ENCODE measurements at places on chromosomes 7 and 10.
A peak's percentile ranks its signal among the peaks of the same experiment; 100 is the strongest.

DNA sequence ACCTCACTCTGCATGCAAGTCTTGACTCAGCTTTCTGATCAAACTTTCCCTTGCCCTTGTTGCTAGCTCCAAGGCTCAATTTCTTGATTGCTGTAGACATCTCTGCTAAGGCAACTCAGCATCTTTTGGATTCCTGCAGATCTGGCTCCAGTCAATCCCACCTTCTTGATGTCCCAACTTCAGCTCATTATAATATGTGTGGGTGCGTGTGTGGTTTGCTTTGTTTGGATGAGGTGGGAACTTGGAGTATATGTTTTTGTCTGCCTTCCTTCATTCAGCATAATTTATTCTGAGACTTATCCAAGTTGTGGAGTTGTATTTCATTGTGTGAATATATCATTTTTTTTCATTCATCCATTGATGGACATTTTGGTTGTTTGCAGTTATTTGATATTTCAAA is 364.8 kb upstream of the IGFBP3 start:
- no peak for DNase-seq

DNA sequence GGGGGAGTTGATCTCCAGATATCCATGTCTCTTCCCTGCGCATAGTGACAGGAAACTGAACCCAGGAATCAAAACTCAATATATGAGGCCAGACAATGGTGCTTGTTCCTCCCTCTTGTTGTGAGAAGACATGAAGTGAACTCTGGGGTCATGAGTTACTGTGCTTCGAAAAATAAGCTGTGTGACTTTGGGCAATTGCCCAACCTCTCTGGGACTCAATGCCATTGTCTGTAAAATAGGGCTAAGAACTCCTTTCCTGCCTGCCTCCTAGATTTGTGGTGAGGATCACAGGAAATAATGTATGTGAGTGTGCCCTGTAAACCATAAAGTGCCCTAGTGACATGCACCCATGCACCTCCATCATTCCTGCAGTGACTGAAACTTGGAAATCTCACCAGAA is 48.4 kb downstream of the SYPL1 start:
- no peak for DNase-seq

GRCh38 chr7:23679898-23680413 is at the start of gene FAM221A:
Gene FAM221A (plus strand): TSS chr7:23680199. CDS start chr7:23680219, 20 bp downstream.
- peak; percentile 95 for DNase-seq

DNA sequence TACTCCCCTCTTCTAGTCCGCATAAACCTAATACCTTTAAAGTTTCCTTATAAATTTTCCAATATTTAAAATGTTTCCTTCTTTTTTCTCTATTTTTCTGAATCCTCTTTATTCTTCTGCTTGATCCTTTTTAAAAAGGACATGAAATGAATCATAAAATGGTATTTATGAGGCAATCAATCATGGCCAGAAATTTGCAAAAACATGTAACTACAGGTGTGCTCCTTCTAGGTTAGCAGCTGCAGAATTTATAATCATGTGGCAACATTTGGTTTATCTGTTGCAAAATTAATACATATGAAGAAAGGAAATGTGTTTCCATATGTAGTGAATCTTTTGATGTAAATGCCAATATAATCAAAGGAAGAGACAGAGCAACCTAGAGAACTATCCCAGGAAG is 1008.5 kb downstream of the ANKRD7 start:
- DNase-seq = no peak

- no peak for DNase-seq
Observed at GRCh38 chr10:77698267-77698931, 60.8 kb upstream of the KCNMA1 start.

- no peak for DNase-seq
Observed at GRCh38 chr7:34155220-34155908, 250.0 kb downstream of the BMPER start.

DNA sequence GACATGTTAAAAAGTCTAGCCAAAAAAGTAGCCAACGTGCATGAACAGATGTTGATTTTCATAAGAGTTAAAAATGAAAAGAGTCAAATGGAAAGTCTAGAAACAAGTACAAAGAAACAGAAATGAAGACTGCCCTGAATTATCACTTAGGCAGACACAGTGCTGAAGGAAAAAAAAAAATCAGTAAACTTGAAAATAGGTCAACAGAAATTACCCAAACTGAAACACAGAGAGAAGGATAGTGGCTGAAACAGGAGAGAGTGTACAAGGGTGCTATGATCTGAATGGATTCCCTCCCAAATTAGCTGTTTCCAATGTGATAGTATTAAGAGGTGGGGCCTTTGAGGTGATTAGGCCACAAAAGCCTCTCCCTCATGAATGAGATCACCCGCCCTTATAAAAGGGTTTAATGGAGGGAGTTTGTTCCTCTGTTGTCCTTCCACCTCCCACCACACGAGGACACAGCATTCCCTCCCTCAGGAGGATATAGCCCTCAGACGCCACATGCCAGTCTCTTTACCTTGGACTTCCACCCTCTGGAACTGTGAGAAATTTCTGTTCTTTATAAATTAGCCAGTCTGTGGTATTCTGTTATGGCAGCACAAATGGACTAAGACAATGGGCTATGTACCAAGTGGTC is 249.7 kb downstream of the AHR start:
- DNase-seq = no peak

DNA sequence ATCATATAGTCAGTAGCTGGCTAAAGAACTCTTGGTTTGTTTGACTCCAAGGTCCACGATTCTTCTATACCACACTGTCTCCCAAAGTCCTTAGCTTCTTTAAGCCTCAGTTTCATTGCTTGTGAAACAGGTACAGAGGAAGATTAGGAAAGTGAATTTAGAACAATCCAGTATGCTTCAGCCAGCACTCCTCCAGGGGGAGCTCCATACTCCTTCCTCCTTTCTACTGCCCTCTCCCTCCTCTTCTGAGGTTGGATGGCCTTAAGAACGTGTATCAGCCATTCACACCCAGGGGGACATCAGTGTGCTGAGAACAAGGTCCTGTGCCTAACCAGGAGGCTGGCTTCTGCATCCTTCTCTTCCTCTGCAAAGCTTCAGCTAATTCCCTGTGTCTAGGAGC is 54.8 kb upstream of the CALD1 start:
- no peak for DNase-seq

DNA sequence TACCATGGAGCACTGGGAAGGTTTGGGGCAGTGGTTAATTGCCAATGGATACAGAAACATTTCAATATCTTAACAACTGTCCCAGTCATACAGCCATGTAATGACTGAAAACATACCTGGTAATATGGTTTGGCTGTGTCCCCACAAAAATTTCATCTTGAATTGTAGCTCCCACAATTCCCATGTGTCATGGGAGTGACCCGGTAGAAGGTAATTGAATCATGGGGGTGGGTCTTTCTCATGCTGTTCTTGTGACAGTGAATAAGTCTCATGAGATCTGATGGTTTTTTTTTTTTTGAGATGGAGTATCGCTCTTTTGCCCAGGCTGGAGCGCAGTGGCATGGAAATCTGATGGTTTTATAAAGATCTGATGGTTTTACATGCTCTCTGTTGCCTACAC is 284.4 kb downstream of the TCF7L2 start:
- DNase-seq = no peak

- DNase-seq = no peak
Observed at GRCh38 chr7:43880596-43880995, 11.3 kb upstream of the MRPS24 start.

- DNase-seq = no peak
Observed at GRCh38 chr10:126133906-126134656, 237.7 kb downstream of the FANK1 start.

DNA sequence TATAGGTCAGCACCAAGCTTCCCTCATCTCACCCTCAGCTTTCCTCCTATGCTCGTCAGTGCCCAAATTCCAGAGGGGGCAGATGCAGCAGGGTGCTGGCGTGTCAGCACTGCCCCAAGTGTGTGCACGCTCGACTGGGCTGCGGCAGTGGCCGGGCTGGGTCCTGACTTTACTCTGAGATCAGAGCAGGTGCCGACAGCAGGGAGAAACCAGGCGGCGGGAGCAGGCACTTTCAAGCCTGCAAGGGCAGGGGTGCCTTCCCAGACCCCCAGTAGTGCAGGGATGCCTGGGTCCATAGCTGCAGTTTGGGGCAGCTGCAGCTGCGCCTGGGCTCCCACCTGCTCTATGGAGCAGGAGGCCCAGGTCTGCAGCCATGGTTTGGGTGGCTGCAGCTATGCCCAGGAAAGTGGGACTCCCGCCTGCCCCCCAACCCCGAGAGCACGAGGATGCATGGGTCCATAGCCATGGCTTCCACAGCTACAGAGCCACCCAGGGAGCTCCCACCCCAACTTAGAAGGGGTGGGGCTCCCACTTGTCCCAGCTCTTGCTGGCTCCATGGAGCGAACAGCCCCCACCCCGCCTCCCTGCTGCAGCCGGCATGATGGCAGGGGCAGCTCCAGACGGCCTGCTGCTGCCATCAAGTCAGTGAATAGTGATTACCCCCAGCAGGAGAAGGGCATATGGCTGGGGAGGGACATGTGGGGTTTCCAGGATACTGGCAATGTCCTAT is 199.2 kb upstream of the KMT2E start:
- DNase-seq = no peak

DNA sequence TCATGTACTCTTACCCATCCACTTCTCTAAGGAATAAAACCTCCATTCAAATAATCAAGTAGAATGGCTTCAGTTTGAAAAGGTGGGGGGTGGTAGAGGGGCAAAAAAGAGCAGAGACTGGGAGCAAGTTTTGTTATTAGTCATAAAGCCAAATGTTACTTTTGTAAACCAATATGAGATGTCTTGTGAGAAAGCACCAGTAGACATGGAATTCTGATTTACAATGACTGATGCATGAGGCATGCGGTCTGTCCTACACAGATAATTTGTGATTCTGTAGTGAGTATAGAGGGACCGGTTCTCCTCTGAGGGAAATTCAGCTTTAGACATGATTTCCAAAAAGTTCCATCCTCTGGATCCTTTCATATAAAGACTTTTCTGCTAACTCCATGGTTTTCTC is 12.9 kb upstream of the ABCA13 start:
- no peak for DNase-seq

DNA sequence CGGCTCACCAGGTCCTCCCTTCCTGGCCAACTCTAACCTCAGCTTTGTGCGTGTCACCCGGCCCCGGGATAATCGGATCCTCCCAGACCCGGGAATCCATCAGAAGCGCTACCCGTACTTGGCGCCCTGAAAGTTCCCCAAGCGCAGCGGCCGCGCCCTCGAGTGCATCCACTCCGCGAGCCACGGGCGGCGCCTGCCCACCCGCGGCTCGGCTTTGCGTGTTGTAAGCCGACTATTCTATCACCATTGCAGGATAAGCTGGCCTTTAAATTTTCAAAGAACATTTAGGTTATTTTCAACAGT is 35.7 kb upstream of the EBLN1 start:
- DNase-seq = no peak

- DNase-seq = no peak
Observed at GRCh38 chr7:114864278-114864677, 57.6 kb upstream of the MDFIC start.

DNA sequence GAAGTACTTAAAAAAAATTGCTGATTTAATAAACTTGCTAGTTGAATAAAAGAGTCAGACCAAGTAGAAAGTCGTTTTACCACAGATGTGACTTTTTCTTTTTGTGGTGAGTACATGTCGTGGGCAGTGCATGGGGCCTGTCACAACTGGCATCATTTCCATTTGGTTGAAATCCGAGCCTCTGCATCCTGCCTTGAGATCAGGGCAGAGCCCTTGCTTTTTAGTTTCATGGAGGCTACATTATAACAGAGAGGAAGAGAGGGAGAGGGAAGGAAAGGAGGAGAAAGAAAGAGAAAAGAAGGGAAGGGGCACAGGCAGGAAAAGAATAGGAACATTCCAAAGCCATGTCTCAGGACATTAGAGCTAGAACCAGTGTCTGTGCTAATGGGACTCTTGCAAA is 20.4 kb upstream of the INSYN2A start:
- no peak for DNase-seq

DNA sequence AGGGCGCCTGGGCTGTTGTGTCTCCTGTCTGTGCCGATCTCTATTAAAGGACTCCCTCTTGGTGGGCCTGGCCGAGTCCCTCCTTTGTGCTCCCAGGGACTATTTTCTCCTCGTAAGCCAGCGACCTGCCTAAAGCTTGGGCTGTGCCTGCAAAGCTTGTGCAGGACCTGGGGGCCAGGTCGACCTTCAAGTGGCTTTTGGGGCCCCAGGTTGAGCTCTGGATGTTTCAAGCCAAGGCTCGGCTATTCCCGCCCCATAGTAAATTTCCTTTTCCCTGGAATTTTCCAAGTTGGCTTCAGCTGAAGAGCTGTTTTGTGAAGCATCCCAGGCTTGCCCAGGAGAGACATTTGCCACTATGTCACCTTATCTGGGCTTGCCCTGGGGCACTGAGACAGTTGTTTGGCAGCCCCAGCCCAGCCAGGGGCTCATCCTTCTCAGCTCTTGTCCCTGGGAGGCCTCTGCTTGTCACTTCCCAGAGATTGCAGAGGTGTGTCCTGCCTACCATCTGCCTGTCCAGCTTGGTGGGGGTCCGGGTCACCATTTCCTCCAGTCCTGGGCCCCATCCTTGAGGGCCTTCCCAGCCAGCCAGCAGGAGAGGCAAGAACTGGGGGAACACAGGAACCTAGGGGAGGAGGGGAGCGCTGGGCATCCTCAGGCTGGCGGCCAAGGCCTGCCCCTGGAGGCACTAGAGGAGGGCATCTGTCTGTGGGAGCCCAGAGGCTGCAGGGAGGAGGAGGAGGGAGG is 20.2 kb downstream of the ZMIZ2 start:
- no peak for DNase-seq

GRCh38 chr7:90828601-90829000 is 232.5 kb downstream of the CDK14 start:
- no peak for DNase-seq

DNA sequence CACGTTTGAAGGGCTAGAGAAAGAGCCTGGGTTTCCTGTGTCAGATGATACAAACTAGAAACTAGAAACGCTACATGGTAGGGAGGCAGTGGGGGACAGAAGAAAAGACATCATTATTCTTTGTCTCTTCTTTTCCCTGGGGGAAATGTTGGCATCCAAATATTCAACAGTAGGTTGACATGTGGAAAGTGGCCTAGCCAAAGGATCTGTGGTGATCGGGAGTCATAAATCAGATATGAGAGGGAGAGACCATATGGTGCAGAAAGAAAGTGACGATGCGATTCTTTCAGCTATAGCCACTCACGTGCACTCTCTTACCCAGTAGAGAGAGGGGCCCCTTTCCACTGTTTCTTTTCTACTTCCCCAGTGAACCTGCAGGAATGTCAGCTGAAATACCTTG is 964.7 kb downstream of the LRMDA start:
- DNase-seq = no peak

GRCh38 chr10:110017052-110017451 is 9.3 kb downstream of the ADD3 start:
- no peak for DNase-seq

GRCh38 chr10:7559386-7559785 is 107.4 kb downstream of the ITIH5 start:
- DNase-seq = no peak
